ENCODE measurements at places on chromosomes 7 and 10.

- peak; percentile 15 for DNase-seq
These were observed 100.0 kb downstream of the INPP5A start for GRCh38 chr10:132637477-132638129.

DNA sequence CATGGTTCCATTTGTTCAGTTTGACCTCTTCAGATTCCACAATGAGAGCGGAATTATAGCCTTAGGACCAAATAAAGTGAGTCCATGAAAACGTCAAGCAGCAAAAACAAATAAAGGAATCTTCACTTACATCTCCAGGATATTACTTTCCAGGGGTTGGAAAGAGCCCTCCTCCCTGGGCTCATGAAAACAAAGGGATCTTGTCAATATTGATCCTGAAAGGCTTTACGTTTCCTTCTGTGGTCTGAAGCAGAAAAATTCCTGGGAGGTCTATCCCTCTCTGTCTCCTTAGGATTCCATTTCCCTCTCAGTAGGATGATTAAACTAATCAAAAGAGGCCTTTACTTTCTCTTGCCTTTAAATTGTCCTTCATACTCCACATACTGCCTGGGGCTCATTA, 293.5 kb downstream of the GPAM start:
- no peak for DNase-seq

DNA sequence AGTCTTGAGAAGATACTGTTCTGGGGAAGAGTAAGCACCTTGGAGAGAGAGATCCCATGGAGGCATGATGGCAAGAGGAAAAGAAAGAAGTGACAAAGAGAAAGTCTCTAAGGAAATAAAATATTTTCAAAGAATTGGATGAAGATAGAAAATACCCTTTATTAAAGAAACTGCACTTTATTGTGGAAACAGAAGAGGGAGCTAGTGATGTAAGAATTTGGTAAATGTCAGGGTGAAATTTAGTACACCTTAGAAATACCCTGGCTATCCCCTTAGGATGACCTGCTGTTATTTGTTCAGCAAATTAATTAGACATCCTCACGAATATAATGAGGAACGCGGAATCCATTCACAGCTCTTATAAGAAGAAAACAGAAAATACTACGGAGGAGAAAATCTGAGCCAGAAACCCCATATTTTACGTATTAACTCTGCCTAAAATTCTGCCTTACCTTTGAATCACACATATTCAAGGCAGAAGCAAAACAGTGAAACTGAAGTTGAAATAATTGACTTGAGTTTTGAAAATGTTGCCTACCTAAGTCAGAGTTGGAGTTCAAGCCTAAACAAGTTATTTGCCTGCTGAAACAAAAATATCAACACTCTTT, 90.7 kb downstream of the TFPI2 start:
- peak; percentile 28 for DNase-seq

DNA sequence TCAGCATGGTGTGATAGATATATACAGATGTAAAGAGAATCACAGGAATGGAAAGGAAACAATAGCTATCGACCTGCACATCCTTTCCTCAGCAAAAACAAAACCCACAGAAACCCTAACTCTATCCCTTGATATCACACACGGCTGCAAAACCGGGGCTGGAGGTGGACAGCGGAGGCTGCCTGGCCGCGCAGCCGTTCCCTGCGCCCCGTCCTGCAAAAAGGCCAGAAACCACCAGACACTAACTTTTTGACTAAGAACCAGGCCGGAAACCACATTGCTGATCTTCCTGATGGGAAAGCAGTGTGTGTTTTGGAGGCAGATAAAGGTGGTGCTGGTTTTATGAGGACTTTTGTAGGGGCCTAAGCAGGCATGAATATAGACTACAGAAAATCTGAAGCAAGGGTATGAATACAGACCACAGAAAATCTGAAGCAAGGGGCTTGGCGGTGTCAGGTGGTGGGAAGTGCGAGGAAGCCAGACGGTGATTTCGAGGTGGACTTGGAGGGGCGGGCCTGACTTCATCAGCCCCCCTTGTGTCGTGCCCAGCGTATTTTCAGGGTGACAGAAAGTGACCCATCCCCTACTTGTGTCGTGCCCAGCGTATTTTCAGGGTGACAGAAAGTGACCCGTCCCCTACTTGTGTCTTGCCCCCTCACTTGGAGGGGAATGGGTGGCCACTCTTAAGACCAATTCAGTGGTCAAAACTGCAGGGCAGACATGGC, 123.3 kb downstream of the WDR37 start:
- no peak for DNase-seq

DNA sequence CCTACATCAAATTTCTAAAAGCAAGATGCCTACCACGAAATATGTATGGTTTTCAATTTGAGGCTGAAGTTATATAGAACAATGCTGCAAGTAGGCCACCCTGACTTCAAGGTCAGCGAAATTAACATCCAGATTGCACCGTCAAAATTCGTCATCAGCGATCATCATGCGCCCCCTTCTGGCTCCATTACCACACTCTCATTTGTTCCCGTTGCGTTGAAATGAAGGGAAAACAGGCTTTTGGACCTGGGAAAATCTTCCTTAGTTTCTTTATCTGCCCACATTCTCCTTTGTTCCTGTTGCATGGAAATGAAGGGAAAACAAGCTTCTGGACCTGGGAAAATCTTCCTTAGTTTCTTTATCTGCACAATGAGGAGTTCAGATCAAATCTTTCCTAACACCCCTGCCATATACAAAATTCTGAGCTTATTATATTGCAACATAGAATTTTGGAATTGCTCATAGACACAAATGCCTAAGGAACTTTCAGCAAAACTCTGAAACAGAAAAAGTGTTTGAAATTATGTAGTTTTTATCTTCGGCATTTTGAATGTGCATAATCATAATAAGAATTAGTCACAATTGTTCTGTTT, 98.2 kb upstream of the PRKCQ start:
- DNase-seq = peak; percentile 19

- DNase-seq = no peak
These were observed 213.7 kb downstream of the TWIST1 start for GRCh38 chr7:18903695-18904094.

DNA sequence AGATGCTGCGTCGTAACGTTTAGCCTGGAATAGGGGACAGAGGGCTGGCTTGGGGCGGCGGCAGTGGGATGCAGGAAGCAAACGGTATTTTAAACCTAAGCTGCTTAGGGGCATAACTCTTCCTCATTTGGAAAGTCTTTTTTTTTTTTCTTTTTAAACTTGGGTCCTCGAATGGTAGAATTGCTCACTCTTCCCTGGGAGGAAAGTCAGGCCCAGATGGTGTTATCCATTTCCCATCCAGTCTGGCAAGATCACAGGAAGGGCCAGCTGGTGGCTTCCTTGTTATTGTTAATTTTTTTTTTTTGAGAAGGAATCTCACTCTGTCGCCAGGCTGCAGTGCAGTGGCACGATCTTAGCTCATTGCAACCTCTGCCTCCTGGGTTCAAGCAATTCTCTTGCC, 56.6 kb downstream of the TMEM209 start:
- DNase-seq = peak; percentile 92

DNA sequence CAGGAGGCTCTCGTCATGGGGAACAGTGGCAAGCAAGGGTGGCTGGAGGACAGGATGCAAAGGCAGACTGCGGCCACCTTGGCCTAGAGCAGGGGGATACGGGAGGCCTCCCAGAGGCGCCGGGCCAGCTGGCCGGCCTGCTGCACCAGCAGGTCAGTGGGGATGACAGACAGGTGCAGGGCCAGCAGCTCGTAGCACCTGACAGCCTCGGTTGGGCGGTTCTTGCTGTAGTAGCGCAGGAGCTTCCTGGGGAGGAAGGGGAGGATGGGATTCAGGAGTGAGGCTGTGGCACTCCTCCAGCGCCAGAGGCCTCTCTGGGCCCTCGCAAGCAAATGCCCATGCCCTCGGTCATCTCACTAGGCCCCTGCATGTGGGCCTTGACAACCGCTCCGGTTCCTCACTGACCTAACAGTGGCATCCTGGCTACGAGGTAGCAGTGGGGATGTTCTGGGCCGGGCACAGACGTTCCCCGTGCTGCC, 2.5 kb upstream of the PYROXD2 start:
- no peak for DNase-seq

- DNase-seq = no peak
These were observed 63.6 kb upstream of the RAB18 start for GRCh38 chr10:27440478-27440877.

GRCh38 chr10:100986952-100987684, at the start of the genes MRPL43 and TWNK:
TSS of gene MRPL43 (minus strand) at chr10:100987497. CDS start at chr10:100987443, 54 bp downstream.
TSS of gene TWNK (plus strand) at chr10:100987543. CDS start at chr10:100988211, 668 bp downstream.
- peak; percentile 39 for DNase-seq

DNA sequence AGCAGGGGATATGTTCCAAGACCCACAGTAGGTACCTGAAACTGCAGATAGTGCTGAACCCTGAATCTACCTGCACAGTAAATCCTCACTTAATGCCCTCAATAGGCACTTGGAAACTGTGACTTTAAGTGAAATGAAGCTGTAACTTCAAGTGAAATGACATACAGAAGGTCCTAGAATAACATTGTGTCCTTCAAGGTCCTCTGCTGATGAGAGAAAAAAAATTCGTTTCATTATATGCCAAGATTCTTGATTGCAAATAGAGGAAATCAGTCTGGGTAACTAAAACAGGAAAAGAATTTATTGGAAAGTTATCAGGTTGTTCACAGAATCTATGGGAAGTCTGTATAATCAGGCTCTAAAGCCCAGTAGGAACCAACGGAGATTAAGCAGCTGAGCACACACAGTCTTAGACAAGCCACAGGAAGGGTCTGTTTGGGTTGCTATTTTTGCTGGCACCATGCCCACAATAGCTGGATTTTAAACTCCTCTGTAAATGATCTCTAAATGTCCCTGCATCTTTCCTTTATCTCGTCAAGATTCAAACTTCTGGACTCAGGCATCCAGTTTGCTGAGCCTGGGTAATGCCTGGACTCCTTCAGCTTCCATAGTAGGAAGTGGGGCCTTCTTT, 57.5 kb downstream of the EXOC4 start:
- no peak for DNase-seq

DNA sequence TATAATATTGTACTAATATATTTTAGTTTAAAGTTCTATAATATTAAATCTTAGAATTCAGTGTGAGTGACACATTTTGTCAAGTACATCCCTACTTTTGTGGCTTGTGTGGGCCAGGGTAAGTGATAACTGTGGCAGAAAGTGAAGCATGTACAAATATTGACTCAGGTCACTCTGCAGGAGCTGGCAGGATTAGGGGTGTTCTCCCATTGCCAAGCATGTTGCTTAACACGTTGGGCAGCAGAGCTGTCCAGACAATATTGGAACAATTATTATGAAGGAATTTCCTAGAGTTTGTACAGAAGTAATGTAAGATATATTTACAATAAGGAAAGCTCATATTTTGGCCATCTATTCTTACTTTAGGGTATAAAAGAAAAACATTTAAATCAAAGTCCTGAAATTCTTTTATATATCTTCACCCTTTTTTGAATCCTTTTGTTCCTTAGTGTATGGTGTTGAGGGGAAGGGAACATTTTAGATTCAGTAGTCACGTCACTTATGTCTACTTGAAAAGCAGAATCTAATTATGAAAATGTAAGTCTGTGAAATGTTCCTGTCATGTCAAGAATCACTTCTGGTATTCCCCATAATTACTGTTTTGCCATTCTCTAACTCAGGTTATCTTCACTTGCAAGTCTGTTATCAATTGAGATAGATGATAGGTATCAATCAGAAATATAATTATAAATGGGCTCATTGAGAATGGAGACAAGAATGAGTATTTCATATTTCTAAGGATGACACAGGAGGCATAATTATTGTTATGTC, 4.0 kb downstream of the HDAC9 start:
- DNase-seq = no peak

GRCh38 chr7:110871856-110872255, 219.1 kb upstream of the LRRN3 start:
- no peak for DNase-seq

- DNase-seq = peak; percentile 27
These were observed 4.3 kb downstream of the ELOVL3 start for GRCh38 chr10:102230264-102230860.

DNA sequence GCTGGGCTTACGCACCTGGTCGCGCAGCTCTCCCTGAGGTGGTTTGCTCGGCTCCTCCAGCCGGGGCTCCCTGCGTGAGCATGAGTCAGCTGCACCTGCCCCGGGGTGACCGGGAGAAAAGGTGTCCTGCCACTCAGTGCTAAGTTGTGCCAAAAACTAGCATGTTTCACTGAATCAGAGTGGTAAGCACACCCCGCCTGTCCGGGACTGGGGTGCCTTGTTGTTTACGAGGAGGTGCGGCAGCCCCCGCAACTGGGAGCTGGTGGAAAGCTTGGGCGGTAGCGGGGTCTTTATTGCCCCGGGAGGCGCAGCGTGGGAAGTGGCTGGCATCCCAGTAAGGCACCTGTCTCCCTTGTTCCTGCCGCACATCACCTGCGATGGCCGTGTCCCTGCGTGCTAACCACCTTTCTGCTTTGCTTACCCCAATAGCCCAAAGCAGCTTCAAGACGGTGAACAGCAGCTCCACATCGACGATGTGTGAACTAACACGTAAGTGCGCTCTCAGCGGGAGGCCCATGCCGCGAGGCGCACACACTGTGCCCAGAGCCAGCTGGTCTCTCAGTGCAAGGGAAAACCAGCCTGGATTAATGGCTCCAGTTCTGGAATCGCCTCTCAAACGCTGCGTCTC, 506.6 kb upstream of the FOXK1 start:
- DNase-seq = no peak

DNA sequence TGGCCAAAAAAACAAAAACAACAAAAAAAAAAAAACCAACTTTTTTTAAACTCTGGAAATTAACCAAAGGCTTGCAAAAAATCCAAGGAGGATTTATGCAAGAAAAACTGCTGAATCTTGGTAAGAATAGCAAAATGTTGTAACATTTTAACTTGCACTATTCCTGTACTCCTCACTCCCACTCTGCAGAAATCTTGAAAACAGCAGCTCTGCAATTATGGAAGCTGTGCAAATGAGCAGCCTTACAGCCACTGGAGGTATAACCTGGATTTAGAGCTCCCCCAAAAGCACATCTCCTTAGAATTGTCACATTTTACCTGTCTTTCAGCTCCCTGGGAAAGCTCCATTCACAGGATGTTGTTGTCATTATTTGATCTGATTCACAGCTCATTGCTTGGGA, 41.8 kb upstream of the LRGUK start:
- no peak for DNase-seq

DNA sequence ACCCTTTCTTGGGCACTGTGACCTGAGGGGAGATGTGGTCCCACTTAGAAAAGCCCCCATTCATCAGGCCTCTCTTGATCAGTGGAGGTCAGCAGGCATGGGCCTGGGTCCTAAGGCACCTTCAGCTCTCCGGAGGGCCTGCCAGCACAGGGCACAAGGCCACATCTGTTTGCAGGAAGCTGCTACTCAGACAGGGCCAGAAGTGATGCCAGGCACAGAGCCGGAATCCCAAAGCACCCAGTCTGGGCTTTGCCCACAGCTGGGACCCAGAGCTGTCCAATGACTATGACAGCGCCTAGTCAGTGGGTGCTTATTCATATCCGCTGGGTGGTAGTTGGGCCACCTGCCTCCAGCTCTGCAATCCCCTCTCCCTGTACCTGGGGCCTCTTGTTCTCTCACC, 63.2 kb upstream of the ELN start:
- no peak for DNase-seq

- no peak for DNase-seq
These were observed 55.3 kb downstream of the ADCYAP1R1 start for GRCh38 chr7:31107106-31108090.
